D341Med (cell line): ENCODE measurements at places on chromosomes 6 and 20.
A peak's percentile ranks its signal among the peaks of the same experiment; 100 is the strongest.

DNA sequence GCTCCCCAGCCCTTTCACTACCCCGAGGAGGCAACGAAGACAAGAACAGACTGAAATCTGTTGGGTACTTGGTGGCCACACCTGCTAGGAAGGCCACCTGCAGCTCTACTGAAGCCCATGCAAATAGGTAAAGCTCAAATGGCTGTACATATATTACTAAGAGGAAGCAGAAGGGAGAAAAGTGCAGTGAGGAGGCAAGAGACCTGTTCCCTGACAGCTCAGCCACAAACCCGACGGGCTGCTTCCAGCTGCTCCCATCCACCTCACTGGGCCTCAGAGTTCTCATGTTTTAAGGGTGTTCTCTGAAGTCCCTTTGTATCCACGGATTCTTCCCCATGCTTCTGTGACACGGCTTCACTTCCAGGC is 24.6 kb downstream of the TRAM2 start:
- DNase-seq = no peak

DNA sequence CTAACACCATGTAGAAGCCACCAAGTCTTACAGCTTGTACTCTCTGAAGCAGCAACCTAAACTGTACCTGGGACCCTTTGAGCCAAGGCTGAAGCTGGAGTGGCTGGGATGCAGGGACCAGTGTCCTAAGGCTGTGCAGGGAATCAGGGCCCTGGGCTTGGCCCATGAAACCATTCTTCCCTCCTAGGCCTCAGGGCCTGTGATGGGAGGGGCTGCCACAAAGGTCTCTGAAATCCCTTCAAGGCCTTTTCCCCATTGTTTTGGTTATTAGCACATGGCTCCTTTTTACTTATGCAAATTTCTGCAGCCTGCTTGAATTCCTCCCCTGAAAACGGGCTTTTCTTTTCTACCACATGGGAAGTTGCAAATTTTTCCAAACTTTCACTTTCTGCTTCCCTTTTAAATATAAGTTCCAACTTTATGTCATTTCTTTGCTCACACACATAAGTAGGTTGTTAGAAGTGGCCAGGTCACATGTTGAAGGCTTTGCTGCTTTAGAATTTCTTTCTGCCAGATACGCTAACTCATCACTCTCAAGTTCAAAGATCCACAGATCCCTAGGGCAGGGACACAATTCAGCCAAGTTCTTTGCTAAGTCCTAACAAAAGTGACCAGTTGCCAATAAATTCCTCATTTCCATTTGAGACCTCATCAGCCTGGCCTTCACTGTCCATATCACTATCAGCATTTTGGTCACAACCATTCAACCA is 28.2 kb upstream of the ATXN1 start:
- DNase-seq = no peak

- DNase-seq = no peak
Observed at GRCh38 chr6:71279321-71279720, 9.3 kb upstream of the OGFRL1 start.

DNA sequence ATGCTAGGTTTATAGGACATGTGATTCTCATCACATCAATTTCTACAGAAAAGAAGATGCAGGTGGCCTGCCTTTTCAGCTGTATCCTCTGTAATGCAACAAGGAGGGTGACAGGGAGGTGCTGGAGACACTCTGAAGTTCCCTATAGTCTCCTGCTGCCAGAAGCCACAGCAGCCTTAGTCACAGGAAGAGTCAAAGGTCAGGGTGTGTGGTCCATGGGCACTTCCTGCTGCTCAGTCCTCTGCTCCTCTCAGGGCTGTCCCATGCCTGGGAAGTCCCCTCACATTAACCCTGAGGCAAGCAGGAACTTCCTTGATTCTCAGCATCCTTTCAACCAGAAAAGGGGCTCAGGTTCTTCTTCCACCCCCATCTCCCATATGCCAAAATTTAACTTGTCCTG is 144.8 kb upstream of the FOXA2 start:
- DNase-seq = no peak

- DNase-seq = no peak
Observed at GRCh38 chr6:121652726-121653623, 217.5 kb downstream of the GJA1 start.

GRCh38 chr20:57388953-57389694 is 2.1 kb upstream of the RBM38 start:
- DNase-seq = no peak

DNA sequence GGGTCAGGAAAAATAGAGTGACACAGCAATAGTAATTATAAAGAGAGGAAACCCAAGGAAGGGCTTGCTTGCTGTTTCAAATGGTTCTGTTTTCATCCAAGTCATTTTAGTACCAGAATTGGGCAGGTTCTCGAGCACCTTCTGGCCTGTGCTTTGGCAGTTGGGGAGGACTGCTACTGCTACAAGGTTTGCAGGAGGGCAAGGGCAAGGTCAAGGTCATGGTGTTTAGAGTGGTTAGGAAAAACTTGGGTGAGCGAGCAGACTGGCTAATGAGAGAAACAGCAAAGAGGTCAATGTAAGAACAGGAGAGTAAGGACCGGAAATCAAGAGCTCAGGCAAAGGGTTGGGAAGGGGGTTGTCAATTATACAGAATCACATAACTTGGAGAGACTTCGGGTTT is 164.5 kb downstream of the CDK19 start:
- no peak for DNase-seq

DNA sequence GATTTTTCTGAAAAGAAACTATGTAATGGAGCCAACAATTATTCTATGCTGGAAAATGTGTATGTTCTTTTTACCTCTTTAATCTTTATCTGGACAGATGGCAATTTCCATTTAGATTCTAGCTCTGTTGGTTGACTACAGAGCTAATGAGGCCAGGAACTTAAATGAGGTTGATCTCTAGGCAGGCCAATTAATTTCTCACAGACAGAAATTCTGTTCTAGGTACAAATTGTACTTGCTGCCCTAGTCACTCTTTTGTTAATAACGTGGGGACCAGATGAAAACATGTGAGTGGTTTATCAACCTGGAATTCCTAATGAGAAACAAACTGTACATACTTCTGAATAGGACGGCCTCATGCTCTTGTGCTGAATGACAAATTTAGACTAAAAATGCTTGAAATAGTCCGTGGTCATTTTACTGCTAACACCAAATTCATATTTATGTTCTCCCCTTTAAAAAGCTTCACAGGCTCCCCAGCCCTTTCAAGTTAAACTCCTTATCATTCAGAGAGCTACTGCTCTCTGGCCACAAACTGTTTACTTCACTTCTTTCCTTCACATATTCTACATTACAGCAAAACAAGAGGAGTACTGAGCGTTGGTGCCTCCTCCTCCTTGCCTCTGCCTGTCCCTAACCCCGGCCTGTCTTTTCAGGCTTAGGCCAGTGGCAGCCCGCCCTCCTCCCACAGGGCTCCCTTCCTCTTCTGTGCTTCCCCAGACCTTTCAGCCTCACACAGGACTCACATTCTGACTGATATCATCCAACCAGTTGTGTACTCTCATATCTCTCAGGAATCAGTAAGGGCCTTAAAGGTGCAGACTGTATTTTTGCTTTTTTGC is 41.4 kb downstream of the DTNBP1 start:
- DNase-seq = no peak

DNA sequence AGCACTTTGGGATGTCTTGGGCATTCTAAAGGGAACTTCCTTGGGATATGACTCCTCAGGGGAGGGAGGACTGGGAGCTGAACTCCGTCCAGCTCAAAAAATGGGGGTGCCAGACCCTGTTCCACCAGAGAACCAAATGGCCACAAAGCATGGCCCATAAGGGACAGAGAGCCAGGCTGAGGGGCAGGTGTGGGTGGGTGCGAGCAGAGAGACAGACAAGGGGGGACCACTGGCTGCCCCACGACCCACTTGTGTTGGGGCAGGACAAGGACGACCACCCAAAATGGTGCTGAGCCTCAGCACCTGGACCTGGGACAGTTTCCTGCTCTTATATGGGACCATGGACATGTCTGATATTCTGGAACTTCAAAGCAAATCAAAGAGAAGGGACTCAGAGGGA is 148.2 kb upstream of the MLN start:
- DNase-seq = no peak

GRCh38 chr6:169274781-169275180 is 21.1 kb upstream of the THBS2 start:
- DNase-seq = no peak

DNA sequence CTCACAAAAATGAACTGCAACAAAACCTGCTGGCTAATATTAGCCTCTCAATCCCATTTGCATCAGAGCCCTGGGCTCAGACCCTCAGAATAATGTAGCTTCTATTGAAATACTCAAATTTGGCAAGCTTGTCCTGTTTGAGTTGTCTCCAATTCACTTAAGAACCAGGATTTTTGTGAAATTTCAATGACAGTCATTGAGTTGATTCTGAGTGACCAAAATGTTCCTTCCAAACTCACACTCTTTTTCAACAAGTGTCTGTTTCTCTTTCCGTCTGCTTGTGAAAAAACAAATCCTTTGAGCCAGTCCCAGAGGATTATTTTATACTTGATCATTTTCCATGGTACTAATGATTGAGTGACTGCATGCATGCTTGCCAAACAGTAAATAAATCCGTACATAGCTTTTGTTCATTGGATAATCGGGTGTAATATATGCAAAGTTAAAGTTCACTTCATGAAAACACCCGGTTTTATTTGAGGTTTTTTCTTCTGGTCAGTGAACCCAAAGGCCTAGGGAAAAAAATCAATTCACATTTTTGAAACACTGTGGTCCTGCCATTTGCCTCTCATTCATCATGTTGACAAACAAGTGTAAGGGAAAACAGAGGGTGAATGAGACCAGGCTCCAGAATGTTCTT is 16.4 kb upstream of the SLC22A2 start:
- no peak for DNase-seq

DNA sequence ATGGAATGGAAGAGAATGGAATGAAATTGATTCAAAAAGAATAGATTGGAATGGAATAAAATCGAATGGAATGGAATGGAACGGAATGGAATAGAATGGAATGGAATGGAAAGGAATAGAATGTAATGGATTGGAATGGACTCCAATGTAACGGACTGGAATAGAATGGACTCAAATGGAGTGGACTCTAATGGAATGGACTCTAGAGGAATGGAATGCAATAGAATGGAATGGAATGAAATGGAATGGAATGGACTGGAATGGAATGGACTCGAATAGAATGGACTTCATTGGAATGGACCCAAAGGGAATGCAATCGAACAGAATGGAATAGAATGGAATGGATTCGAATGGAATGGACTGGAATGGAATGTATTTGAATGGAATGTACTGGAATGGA is 19.7 kb upstream of the DEFB115 start:
- DNase-seq = no peak

DNA sequence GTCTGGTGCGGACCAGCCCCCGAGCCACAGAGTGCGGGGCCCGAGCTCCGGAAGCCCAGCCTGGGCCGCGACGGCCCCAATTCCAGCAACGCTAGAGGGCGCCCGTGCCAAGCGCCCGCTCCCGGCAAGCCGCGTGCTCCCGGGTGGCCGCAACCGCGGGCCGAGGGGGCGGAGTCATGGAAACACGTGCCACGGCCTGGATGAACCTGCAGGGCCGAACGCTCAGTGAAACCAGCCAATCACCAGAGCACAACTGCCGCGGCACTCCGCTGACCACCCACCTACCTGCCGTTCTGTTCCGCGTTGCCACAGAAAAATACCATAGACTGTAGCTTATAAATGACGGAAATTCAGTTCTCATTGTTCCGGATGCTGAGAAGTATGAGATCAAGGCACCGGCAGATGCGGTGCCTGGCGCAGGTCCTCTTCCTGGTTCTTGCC is 85.7 kb upstream of the FOXC1 start:
- DNase-seq = no peak

GRCh38 chr20:22700367-22700766 is 116.0 kb upstream of the FOXA2 start:
- no peak for DNase-seq

DNA sequence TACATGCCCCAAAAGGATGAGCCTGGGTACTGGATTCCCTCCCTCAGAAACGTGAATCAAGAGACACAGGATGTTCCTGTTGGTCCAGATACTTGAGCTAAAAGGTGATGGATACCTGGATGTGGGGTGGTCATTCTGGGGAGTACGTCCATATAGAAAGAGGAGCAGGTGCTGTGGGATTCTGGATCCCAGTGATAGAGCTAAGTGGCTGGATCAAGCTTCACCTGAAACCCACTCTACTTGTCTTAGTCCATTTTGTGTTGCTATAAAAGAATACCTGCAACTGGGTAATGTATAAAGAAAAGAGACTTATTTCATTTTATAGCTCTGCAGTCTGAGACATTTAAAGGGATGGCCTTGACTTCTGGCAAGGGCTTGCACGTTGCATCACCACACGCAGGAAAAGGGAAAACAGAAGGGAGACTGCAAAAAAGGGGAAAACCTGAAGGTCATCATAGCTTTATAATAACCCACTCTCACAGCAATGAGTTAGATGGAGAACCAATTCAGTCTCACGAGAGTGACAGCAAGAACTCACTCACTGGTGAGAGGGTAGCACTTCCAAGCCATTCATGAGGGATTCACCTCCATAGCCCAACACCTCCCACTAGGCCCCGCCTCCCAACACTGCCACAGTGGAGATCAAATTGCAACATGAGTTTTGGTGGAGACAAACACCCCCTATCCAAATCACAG is 31.2 kb downstream of the RIPOR3 start:
- no peak for DNase-seq

GRCh38 chr6:52718550-52718949 is 44.7 kb downstream of the GSTA2 start:
- no peak for DNase-seq

- DNase-seq = no peak
Observed at GRCh38 chr6:150233843-150234269, 91.0 kb downstream of the PPP1R14C start.

DNA sequence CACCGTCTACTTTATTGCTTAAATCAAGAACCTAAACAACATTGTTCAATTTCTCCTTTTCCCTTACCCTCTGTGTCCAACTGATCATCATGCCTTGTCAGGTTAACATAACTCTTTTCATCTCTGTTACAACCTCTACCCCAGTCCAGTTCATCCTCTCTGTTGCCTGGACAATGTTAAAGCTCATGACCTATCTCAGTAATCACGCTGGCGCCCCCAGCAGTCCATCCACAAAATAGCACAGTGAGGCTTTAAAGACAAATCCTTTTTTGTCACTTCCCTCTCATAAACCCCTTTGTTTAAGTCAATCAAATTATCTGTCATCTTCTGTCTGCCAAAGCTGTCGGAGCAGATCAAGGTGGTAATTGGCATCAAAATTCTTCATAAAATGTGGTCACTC is 140.1 kb downstream of the QKI start:
- DNase-seq = peak; percentile 47

DNA sequence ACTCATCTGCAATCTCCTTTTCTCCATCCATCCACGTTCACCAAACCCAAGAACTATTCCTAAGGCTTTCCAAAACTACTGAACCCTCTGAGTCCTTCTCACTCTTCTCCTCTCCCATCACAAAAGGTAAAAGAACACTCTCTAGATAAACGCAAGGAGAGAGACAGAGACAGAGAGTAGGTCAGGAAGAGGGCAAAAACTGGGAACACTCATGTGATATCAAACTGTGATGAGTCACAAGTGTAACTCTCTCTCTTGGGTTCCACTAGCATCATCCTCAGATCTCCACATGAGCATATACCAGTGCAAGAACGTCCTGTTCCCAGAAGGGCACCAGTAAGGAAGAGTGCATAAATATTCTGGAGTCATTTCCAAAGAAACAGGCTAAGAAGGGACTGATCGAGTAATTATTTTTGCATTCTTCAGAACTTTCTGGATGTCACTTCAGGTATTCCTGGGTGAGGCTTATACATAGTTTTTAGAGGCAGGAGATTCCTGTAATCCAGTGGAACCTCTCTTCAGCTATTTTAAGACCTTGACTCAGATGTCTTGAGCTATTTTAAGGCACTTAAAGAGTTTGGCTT is 47.3 kb upstream of the STXBP5 start:
- DNase-seq = no peak

GRCh38 chr6:44558024-44558831 is 170.7 kb downstream of the CDC5L start:
- DNase-seq = no peak
